ENCODE measurements at places on chromosomes 3 and 15.

GRCh38 chr3:149448331-149448831 lies 26.1 kb upstream of the TM4SF4 start:
- DNase-seq, result no peak

DNA sequence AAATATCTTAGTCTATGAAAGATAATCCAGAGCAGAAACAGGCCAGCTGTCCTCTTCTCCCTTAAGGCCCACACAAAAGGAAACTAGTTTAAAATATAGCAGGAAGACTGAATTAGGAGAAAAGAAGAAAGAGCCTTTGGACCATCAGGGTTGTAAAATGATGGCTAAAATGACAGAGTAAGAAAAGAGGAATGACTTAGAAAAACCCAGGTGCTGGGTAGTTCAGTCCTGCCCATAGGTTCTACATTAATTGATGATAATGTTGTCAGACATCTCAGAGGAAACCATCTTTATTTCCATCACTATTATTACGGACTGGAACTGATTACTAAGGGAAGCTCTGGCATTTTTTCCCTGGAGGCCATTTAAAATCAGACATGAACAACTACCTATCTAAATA lies 142.8 kb upstream of the STT3B start:
- no peak for DNase-seq

GRCh38 chr15:98442379-98442833 lies 205.9 kb upstream of the IGF1R start:
- peak; percentile 71 for DNase-seq

- DNase-seq, result no peak
Observed at GRCh38 chr3:171375666-171376595, 84.3 kb downstream of the TNIK start.

GRCh38 chr15:80588801-80589200 lies 106.3 kb upstream of the ABHD17C start:
- no peak for DNase-seq

GRCh38 chr15:91793771-91794170 lies 59.7 kb upstream of the SLCO3A1 start:
- DNase-seq, result no peak

DNA sequence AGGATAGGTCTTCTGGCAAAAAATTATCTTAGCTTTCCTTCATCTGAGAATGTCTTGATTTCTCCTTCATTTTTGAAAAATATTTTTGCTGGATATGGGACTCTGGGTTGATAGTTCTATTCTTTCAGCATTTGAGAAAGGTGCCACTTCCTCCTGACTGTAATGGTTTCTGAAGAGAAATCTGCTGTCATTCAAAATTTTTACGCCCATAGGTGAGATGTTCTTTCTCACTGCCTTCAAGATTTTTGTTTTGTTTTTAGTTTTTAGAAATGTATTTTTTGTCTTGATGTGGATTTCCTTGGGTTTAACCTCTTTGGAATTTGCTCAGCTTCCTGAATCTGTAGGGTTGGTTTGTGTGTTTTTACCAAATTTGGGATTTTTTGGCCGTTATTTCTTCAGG lies 37.1 kb upstream of the ATP2B2 start:
- DNase-seq, result no peak

- no peak for DNase-seq
Observed at GRCh38 chr15:99365242-99365641, 114.0 kb downstream of the LRRC28 start.

DNA sequence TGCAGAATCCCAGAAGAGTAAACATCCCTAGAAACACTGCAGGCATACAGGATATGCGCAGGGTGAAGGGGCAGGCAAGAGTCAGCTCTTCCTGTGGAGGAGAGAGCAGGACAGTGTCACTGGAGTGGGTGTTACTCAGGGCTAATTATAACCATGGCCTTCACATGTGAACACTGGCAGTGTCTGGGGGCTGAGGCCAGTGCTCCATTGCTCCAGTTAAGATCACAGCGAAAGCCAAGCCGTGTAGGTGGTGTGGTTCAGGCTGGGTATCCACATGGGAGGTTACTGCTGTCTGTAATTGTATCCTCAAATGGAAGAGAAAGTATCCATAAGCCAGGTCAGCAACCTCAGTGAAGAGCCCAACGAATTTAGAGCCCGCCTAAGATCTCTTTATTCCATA lies 84.6 kb downstream of the MESD start:
- no peak for DNase-seq

GRCh38 chr3:100730524-100730923 lies 21.2 kb downstream of the TFG start:
- DNase-seq, result no peak

- peak; percentile 76 for DNase-seq
Observed at GRCh38 chr15:41969851-41970431, 2.4 kb downstream of the EHD4 start.

- no peak for DNase-seq
Observed at GRCh38 chr3:162317046-162317445, 820.4 kb downstream of the OTOL1 start.

DNA sequence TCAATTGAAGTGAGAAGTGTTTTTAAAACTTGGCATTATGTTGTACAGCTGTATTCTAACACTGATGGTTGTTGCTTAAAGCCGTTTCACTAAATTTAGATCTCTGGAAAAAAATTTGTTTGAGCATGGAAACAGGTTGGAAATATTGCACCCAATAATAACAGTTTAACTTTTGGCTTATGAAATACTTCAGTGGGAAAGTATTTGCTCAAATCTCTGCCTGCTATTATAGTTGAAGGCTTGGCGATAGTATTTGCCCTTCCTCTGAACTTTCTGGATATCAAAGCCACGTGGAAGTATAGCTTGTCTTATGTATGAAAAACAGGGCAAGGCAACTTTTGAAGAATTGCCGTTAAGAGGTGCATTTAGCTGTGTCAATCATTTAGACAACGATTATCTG lies 270.3 kb upstream of the LRRFIP2 start:
- no peak for DNase-seq

GRCh38 chr15:101308604-101309435 lies 13.8 kb upstream of the SNRPA1 start:
- peak; percentile 19 for DNase-seq

DNA sequence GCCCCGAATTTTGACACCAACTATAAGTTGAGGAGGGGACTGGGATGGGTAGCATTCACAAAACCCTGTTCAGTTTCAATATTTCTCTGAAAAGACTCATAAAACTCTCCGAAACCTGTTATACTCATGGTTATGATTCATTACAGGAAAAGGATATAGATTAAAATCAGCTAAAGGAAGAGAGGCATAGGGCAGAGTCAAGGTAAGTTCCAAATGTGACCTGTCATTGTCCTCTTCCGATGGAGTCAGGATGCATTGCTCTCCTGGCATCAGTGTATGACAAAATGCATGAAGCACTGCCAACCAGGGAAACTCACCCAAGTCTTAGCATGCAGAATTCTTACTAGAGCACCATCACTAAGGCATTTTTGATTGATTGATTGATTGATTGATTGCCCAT lies 525.0 kb upstream of the NAALADL2 start:
- DNase-seq, result no peak

DNA sequence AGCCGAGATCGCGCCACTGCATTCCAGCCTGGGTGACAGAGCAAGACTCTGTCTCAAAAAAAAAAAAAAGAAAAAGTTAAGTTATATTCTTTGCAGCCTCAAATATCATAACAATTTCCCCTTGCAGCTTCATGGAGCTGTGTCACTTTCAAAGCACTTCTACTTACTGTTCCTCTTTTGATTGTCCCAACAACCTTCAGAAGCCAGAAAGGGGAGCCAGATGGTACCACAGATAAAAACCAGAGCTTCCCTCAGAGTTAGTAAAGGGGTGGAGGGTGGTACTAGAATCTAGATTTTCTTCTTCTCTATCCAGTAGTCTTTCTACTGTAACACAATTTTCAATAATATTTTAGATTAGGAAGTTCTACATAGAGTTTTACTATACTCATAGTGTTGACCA lies 188.8 kb downstream of the TAFA4 start:
- DNase-seq, result no peak

DNA sequence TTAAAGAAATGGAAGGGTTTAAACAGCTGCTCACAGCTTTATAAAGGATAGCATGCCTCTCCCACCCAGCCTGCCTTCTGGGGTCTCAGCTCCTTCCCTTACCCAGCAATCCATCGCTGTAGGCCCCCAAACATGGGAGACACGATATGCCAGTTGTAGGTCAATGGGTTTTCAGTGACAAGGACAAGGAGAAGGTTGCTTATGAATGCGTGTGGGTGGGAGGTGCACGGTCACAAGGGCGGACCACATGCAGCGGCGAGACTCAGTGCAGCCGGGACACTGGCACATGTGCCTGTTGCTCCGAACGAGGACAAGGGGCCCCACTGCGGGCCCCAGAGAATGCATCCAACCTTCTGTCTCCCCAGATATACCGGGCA lies 67.0 kb downstream of the MGLL start:
- no peak for DNase-seq

DNA sequence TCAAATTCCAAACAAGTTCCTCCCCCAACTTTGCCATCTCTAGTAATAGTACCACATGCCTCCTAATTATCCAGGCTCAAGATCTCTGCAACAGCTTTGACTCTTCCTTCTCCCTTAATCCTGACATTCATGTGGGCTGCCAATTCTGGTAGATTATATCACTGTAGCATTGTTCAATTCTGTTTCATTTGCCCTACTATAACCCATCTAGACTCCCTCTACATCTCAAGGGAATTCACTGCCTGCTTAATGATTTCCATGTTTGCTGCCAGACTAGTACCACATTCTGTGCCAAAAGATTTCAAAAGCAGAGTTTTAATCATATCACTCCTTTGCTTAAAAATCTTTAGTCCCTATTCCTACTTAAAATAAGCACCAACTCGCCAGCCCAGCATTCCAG lies 34.6 kb upstream of the PPIB start:
- no peak for DNase-seq

Measured in activated effector memory CD4-positive, alpha-beta T cell treated with anti-CD3 and anti-CD28 coated beads, Interleukin-2, amount 50 U/mL, for 16 hours (primary cell).